GM04503 (cell line): ENCODE measurements at places on chromosomes 12 and 14.
A peak's percentile ranks its signal among the peaks of the same experiment; 100 is the strongest.

DNA sequence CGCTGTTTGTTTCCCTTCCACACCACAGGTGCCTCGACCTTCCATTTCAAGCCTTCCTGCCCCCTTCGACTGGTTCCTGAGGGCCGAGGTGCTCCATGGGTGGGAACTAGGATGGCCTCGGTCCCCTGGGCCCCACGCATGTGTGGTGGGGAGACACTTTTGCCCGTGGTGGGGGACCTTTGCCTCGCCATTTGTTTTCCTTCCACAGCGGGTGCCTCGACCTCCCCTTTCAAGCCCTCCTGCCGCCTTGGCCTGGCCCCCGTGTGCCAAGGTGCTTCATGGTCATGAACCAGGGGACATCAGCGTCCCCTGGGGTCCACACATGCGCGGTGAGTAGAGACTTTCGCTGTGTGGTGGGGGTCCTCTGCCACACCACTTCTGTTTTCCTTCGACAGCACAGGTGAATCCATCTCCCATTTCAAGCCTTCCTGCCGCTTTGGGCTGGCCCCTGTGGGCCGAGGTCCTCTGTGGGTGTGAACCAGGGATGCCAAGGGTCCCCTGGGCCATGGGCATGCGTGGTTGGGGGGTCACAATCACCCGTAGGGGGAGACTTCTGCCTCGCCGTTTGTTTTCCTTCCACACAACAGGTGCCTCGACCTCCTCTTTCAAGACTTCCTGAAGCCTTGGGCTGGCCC is 364.4 kb downstream of the ALG10 start:
- no peak for DNase-seq

DNA sequence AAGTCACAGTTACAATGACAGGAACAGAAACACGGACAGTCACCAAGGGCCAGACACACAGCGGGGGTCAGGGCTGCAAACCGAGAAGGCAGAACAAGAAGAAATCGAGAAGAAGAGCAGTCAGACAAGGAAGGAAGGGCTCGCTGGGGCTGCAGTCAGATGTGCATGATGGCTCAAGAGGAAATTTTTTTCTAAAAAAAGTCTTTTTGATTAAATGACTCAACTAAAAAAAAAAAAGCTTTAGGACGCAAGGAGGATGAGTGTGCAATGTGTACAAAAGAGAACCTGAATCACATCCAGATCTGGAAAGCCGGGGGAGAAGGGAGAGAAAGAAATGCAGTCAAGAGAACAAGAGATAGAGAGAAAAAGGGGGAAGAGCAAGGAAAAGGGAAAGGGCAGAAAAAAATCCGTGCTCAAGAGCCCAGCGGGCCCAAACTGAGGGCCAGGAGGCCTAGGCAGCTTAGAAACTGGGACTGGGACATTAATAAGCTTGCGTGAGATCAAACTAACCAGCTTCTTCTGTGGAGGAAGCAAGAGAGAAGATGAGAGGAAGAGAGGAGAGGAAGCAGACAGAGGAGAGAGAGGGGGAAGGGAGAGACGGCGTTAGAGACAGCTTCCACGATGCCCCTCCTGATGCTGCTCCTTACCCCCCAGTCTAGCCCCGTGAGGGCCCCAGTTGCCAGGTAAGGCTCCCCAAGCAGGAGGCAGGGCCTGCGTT is 6.7 kb downstream of the IFFO1 start:
- no peak for DNase-seq

DNA sequence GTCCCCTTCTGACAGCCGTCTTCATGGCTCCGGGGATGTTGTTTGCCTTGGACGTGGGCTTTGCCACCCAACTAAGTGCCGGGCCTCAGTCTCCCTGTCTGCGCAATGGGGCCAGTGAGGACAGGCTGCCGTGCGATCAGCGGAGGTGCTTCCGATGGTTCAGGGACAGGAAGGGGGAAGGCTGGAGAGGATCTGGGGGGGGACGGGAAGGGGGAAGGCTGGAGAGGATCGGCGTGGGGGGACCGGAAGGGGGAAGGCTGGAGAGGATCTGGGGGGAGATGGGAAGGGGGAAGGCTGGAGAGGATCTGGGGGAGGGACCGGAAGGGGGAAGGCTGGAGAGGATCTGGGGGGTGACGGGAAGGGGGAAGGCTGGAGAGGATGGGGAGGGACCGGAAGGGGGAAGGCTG is 3.4 kb downstream of the MMP17 start:
- peak; percentile 42 for DNase-seq

- no peak for DNase-seq
Observed at GRCh38 chr14:61992926-61993325, 230.7 kb downstream of the SNAPC1 start.

GRCh38 chr14:90319634-90320541 is 11.9 kb downstream of the NRDE2 start:
- DNase-seq, result no peak

DNA sequence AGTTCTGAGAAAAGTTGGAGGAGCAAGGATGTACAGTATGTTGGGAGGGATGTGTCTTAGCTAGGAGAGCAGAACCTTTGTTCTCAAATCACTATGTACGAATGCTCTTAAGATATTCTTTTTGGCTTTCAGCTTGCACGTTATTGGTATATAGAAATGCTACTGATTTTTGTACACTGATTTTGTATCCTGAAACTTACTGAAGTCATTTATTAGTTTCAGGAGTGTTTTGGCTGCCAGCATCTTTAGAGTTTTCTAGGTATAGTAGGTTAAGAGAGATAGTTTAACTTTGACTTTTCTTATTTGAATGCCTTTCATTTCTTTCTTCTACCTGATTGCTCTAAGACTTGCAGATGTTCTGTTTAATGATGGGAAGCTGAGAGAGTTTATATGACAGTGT is 442.8 kb upstream of the FBXO33 start:
- no peak for DNase-seq

GRCh38 chr14:67253076-67253635 is 11.9 kb downstream of the PALS1 start:
- DNase-seq, result no peak

DNA sequence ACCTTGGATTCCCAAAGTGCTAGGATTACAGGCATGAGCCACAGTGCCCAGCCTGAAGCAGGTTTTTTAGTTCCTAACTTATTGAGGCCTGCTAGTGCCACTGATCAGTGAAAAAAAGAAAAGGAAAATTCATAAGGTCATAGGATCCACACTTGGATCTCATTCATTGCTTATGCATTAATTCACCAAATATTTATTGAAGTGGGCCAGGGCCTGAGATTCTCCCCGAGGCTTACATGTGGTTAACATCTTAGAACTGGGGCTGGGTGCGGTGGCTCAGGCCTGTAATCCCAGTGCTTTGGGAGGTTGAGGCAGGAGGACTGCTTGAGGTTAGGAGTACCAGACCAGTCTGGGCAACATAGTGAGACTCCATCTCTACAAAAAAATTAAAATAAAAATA is 29.5 kb upstream of the MAP1LC3B2 start:
- DNase-seq, result no peak

DNA sequence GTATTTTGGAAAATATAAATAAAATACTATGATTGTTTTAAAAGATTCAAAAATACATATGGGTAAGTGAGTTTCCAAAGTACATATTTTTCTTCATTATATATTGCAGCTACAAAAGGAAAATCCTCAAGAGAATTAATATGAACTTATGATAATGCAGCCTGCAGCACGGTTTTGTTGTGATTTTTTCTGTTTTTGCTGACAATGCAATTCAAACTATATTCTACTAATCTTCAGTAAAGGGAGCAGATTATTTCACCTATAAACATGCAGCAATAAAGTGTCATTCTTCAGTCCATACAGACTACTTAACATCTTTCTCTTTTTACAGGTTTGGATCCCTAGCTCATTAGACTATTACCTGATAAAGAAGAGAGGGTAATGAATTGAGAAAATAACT is 582.1 kb upstream of the MGAT4C start:
- DNase-seq, result no peak

DNA sequence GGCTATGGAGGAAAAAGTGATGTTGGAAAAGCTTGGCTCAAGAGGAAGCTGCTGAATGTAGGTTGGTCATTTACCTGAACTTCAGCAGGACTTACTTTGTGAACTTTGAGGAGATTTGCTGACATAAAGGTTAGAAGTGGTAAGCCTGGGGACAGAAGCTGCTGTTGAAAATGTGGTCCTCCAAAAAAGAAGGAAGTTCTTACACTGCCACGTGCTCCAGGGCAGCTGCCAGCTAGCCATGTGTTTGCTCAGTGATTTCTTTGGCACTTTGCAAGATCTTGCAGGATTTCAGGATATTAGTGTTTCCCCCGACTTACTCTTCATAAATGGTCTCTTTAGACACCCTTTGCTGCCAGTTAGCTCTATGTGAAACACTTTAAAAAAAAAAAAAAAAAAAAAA is 14.8 kb upstream of the DYRK2 start:
- no peak for DNase-seq

GRCh38 chr14:74619672-74620131 is 7.7 kb upstream of the LTBP2 start:
- peak; percentile 98 for DNase-seq

- DNase-seq, result no peak
Observed at GRCh38 chr14:94217116-94217515, 43.0 kb downstream of the PPP4R4 start.

GRCh38 chr12:95788637-95789036 is 1.9 kb downstream of the NTN4 start:
- no peak for DNase-seq
